ENCODE measurements at places on chromosomes 5 and 9. TPM values are rescaled to one million over a fixed set of nuclear protein-coding genes. Genes with fewer than 3 reads are reported as not detected.

DNA sequence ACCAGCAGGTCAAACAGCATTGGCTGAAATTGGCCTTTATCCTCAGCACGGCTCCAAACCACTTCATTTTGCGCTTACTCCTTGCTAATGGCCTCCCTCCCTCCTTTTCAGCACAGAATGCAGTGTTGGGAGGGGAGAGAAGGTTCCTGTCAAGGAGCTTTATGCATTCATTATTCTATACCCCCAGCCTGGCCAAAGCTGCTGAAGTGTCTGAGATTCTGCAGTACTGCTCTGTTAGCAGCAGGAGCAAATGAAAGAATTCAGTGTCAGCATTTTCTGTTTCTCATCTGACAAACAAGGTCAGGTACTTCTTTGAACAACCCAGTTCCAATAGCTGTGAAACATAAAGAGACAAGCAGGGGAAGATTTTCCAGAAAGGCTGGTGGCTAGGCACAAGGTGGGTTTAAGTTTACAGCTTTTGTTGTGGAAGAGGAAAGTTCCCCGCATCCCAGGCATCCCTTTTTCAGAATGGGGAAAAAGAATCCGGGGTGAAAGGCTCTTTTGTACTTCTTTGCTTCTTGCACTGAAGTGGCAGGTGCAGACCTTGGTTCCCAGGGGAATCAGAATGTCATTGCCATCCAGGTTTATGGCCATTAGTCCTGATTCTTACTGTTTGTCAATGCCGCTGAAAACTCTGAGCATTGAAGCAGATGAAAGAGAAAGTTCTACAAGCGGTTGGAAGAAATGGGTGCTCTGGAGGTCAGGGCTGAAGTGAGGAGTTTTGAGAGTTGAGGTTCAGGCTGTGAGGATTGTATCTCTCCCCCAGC is 109.3 kb upstream of the APC start:
- no peak overlapping the region for H3K4me3 ChIP-seq
- H3K36me3 ChIP-seq, result no peaks in the 10 kb centered on the region
- DNase-seq, result no peak
- no peaks in the 10 kb centered on the region for H3K27me3 ChIP-seq
- no peak overlapping the region for H3K27ac ChIP-seq

GRCh38 chr5:87541676-87542075 is 128.9 kb upstream of the CCNH start:
- H3K4me1 ChIP-seq, result peaks cover 8% of the 10 kb centered on the region
- no peaks in the 10 kb centered on the region for H3K36me3 ChIP-seq
- H3K27ac ChIP-seq, result no peak overlapping the region
- no peak for DNase-seq
- no peak overlapping the region for H3K4me3 ChIP-seq

The GNA14 gene
- total RNA-seq, result 9.4 TPM

- H3K36me3 ChIP-seq, result no peaks in the 10 kb centered on the region
- no peaks in the 10 kb centered on the region for H3K27me3 ChIP-seq
- peak overlapping the region; percentile 29 for H3K4me3 ChIP-seq
- H3K4me1 ChIP-seq, result peaks cover 30% of the 10 kb centered on the region
Measured at GRCh38 chr5:67268231-67269021, 71.8 kb upstream of the CD180 start.

GRCh38 chr9:115606838-115607237 is 488.9 kb upstream of the TNC start:
- H3K36me3 ChIP-seq, result no peaks in the 10 kb centered on the region
- no peaks in the 10 kb centered on the region for H3K27me3 ChIP-seq
- H3K27ac ChIP-seq, result no peak overlapping the region
- no peak overlapping the region for H3K4me3 ChIP-seq
- DNase-seq, result no peak

GRCh38 chr9:14278291-14278721 is 35.6 kb downstream of the NFIB start:
- H3K36me3 ChIP-seq, result no peaks in the 10 kb centered on the region
- no peak overlapping the region for H3K4me3 ChIP-seq
- peak overlapping the region; percentile 8 for H3K27ac ChIP-seq
- no peak for DNase-seq
- no peaks in the 10 kb centered on the region for H3K27me3 ChIP-seq
- peaks cover 83% of the 10 kb centered on the region for H3K4me1 ChIP-seq

DNA sequence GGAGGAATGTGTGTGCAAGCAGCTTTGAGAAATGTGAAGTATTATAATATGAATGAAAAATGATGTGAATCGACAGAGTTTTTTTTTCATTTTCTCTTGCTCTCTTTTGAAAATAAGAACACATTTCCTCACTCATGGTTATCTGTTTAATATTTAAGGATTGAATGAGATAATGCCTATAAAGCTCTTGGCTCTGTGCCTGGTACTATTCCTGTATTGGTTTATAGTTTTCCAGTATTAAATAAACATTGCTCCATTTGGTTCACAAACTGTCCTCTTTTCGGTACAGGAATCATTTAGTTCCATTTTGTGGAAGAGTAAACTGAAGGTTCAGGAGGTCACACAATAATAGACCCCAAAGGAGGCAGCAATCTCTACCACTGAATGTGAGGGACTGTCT is 1185.5 kb upstream of the WWC1 start:
- H3K36me3 ChIP-seq, result no peaks in the 10 kb centered on the region
- H3K27me3 ChIP-seq, result no peaks in the 10 kb centered on the region
- H3K27ac ChIP-seq, result no peak overlapping the region
- DNase-seq, result no peak
- no peaks in the 10 kb centered on the region for H3K4me1 ChIP-seq

DNA sequence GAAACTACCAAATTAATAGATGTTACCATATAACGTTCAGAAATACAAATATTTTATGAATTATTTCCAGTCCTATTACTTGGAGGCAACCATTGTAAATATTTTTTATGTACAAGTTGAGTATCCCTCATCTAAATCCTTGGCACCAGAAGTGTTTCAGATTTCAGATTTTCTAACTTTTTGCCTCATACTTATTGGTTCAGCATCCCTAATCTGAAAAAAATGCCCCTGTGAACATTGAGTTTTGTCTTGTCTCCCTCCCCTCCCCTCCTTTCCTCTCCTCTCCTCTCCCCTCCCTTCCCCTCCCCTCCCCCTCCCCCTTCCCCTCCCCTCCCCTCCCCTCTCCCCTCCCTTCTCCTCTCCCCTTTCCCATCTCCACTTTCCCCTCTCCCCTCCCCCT is 40.6 kb downstream of the UBAP1 start:
- no peak overlapping the region for H3K27ac ChIP-seq
- no peaks in the 10 kb centered on the region for H3K27me3 ChIP-seq
- no peak overlapping the region for H3K4me3 ChIP-seq
- no peaks in the 10 kb centered on the region for H3K36me3 ChIP-seq

GRCh38 chr9:18821788-18822187 is 211.2 kb downstream of the SAXO1 start:
- DNase-seq, result no peak
- H3K27ac ChIP-seq, result no peak overlapping the region
- H3K27me3 ChIP-seq, result no peaks in the 10 kb centered on the region
- H3K4me1 ChIP-seq, result peaks cover 19% of the 10 kb centered on the region
- H3K4me3 ChIP-seq, result no peak overlapping the region
- peaks cover 16% of the 10 kb centered on the region for H3K36me3 ChIP-seq

- H3K4me3 ChIP-seq, result no peak overlapping the region
- DNase-seq, result no peak
- H3K36me3 ChIP-seq, result no peaks in the 10 kb centered on the region
- no peaks in the 10 kb centered on the region for H3K27me3 ChIP-seq
Measured at GRCh38 chr5:132782101-132782500, 5.1 kb upstream of the SEPTIN8 start.

DNA sequence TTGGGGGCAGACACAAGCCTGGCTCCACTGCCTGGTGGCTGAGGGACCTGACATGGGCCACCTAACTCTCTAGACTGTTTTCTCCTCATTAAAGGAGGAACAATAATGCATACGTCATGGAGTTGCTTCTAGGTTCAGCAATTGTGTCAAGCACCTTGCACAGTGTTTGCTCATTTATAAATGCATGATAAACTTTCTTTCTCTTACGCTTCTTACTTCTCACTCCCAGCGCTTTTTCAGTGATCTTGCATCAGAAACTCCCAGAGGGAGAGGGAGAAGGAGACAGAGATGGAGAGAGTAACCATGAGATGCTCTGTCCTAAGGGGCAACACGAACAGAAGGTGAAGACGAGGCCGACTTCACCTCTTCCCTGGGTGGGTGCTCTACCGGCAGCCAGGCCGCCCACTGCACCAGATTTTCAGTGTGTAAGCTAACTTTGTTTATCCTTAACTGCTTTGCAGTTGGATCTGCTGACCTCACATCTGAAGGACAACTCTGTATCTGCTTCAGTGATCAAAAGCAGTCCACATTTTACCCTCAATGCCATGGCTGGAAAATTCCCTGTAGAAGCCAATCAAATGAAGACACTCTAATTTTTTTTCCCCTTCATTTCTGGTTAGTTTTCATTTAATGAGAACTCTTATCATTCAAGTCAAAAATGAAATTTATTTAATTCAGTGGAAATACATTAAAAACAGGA is 35.3 kb downstream of the MED27 start:
- H3K4me1 ChIP-seq, result no peaks in the 10 kb centered on the region
- no peak for DNase-seq
- no peak overlapping the region for H3K27ac ChIP-seq
- H3K4me3 ChIP-seq, result no peak overlapping the region

The LURAP1L gene
- total RNA-seq, result 22.0 TPM

- H3K4me3 ChIP-seq, result no peak overlapping the region
- H3K4me1 ChIP-seq, result peaks cover 53% of the 10 kb centered on the region
- peak overlapping the region; percentile 77 for H3K27ac ChIP-seq
- no peak for DNase-seq
Measured at GRCh38 chr5:140336388-140336787, 10.0 kb downstream of the HBEGF start.

The NMRK1 gene
- total RNA-seq, result 9.6 TPM

The MED10 gene
- 47.2 TPM for total RNA-seq

The BTNL3 gene
- total RNA-seq, result not detected

The LCNL1 gene
- not detected for total RNA-seq

DNA sequence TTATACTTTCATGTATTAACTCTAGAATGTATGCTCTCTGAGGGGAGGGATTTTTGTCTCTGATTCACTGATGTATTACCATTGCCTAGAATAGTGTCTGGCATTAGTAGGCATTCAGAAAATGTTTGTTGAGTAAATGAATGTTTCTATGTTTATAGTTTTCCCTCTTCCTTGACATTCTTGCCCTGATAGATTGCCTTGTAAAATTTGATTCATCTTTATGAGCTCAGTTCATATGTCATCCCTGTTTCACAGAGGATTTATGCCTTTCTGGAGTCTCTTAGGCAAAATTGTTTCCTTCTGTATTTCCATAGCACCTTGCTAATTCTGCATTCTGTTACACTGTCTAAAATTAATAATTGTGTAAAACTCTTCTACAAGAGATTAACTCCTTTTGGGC is 72.3 kb downstream of the RASA1 start:
- H3K27me3 ChIP-seq, result no peaks in the 10 kb centered on the region
- no peak for DNase-seq
- no peak overlapping the region for H3K4me3 ChIP-seq
- H3K4me1 ChIP-seq, result no peaks in the 10 kb centered on the region

DNA sequence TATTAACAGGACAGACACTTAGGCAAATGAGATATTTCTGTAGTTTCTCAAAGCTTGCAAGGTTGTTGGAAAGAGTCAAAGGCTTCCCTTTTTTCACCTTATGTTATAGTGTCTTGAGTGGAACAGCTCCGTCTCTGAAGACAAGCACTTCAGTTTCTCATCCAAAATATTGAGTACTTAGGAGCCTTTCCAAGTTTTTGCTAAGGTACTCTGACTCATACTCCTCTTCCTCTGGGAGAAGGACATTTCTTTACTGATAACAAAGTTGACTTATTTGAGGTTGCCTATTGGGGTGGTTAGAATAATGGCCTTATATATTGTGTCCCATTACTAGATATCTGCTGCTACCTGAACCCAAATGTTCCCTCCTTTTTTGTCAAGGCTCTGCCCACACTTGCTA is 869.6 kb downstream of the MAT2B start:
- DNase-seq, result no peak
- H3K36me3 ChIP-seq, result no peaks in the 10 kb centered on the region
- H3K4me3 ChIP-seq, result no peak overlapping the region
- no peaks in the 10 kb centered on the region for H3K27me3 ChIP-seq
- no peak overlapping the region for H3K27ac ChIP-seq

- H3K27ac ChIP-seq, result no peak overlapping the region
- H3K4me1 ChIP-seq, result no peaks in the 10 kb centered on the region
- no peaks in the 10 kb centered on the region for H3K27me3 ChIP-seq
Measured at GRCh38 chr9:98771209-98771874, 25.0 kb downstream of the ANKS6 start.

GRCh38 chr9:125142560-125143376 is 560 bp downstream of the SCAI start:
- peak overlapping the region; percentile 80 for H3K27ac ChIP-seq
- peaks cover 30% of the 10 kb centered on the region for H3K4me1 ChIP-seq
- peak overlapping the region; percentile 82 for H3K4me3 ChIP-seq
- no peak for DNase-seq
- no peaks in the 10 kb centered on the region for H3K36me3 ChIP-seq

DNA sequence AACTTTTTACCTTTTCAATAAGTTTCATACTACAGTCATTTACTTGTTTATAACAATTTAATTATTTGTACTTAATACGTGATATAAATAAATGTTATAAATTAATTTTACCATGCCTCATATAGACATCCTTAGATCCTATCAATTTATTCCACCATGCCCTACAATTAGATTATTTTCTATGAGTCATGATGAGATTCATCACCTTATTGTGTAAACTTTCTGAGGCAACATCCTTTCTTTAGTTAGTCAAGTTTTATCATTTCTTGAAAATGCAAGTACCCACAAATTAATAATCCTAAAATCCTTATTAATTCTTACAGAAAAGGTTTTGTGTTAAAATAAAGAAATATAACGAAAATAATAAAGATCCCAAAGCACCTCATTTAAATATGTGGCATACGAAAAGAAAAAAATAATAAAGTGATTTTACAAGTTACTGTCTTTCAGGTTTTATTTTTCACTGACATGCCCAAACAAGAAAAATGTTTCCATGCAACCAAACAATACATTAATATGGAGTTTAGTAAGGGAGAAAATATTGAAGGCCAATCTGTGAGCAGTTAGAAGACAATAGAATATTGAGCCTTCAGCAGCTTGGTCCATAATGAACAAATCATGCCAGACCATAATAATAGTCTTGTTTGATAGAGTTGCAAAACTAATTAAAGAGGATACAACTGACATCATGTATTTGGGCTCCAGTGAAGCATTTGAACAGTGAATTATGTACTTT is 188.7 kb upstream of the MRPS30 start:
- no peaks in the 10 kb centered on the region for H3K36me3 ChIP-seq
- H3K4me3 ChIP-seq, result no peak overlapping the region
- no peak for DNase-seq
- H3K4me1 ChIP-seq, result no peaks in the 10 kb centered on the region

- no peak overlapping the region for H3K4me3 ChIP-seq
- H3K27ac ChIP-seq, result no peak overlapping the region
- no peaks in the 10 kb centered on the region for H3K36me3 ChIP-seq
- H3K27me3 ChIP-seq, result no peaks in the 10 kb centered on the region
- DNase-seq, result no peak
Measured at GRCh38 chr5:91331705-91332104, 51.4 kb downstream of the ARRDC3 start.

DNA sequence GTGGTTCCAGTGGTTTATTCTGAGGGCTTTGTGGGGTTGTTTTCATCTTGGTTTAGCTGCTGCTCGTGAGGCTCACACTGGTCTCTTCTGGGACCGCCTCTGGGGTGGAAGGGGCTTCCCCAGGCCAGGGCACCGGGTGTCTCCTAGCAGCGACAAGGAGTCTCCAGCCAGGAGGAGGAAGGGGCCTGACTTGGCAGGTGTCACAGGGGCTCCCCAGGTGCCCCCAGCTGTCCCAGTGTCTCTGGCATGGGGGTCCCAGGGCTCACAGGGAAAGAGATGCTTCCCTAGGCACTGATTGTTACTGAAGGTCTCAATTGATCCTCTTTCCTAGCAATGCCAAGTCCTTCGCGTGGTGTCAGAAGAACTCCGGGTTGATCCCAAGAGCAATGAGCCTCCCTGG is 241.1 kb upstream of the IRX4 start:
- no peak overlapping the region for H3K4me3 ChIP-seq
- no peak overlapping the region for H3K27ac ChIP-seq
- H3K4me1 ChIP-seq, result peaks cover 3% of the 10 kb centered on the region
- no peaks in the 10 kb centered on the region for H3K36me3 ChIP-seq

All from esophagus muscularis mucosa (tissue), 4 donors.